Calu3 (cell line): ENCODE measurements at places on chromosomes 16 and 17. TPM values are rescaled to one million over a fixed set of nuclear protein-coding genes. Genes with fewer than 3 reads are reported as not detected.

Gene MT1H
- total RNA-seq = not detected in 2 replicates

Gene ITGAD
- total RNA-seq = not detected in 2 replicates

DNA sequence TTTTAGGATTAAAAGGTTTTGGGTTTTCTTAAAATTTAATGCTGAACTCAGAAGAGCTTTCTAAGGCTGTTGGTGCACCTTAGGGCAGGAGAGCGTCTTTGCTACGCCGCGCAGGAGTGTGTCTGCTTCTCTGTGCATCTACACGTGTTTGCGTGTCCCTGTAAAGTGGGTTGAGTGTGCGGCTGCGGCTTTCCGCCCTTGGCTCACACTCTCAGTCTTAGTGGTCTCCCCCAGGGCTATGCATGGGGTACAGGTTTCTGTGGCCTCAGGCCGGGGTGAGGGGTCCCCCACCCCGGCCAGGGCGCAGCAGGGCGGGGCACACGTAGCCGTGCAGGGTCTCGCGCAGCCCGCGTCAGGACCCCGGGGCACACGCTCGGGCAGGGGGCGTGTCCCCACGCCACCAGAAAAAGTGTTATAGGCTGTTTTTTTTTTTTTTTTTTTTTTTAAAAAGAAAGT is 727 bp upstream of the TENT4B start:
- H3K27me3 ChIP-seq = no peaks in the 10 kb centered on the region
- peaks cover 32% of the 10 kb centered on the region for H3K4me1 ChIP-seq
- peak; percentile 34 for DNase-seq
- H3K27ac ChIP-seq = peak overlapping the region; percentile 68

GRCh38 chr16:4240624-4241023 is 1.3 kb downstream of the SRL start:
- DNase-seq = no peak
- H3K27ac ChIP-seq = no peak overlapping the region
- no peaks in the 10 kb centered on the region for H3K36me3 ChIP-seq
- H3K4me3 ChIP-seq = no peak overlapping the region
- no peaks in the 10 kb centered on the region for H3K4me1 ChIP-seq
- H3K27me3 ChIP-seq = peaks cover 56% of the 10 kb centered on the region

DNA sequence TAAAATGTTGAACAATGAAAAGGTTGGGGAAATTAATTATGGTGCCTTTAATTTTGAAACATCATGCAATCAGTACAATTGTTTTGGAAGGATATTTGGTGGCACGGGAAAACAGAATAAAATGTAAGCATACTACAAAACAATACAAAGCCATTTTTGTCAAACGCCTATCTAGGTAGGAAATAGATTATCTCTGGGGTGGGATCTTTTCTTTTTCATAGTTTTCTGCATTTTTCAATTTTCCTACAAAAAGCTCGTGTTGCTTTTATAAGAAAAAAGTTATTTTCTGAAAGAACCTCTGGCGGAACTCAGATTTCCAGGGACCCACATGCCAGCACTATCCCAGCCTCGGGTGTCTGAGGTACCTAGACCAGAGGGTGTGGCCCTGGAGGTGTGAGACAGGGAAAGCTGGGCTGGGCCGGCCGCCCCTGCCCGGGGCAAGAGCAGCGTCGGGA is 961 bp upstream of the MAP3K3 start:
- peak overlapping the region; percentile 88 for H3K4me3 ChIP-seq
- H3K27ac ChIP-seq = no peak overlapping the region
- no peak for DNase-seq

DNA sequence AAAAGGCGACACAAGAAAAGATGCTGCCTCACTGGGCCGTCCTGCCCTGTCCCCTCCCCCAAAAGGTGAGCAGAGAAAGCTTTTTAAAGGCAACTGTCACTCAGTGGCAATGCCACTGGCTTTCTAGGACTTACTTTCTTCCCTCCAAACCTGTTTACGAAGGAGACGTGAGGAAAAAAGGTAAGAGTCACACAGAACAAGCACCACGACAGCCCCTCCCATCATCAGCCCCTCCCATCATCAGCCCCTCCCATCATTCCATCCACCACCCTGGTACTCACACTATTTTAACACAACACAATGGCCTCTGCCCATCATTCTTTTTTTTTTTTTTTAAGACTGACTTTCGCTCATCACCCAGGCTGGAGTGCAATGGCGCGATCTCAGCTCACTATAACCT is 77.1 kb downstream of the NXN start:
- no peak for DNase-seq
- no peak overlapping the region for H3K4me3 ChIP-seq
- H3K4me1 ChIP-seq = no peaks in the 10 kb centered on the region
- H3K36me3 ChIP-seq = no peaks in the 10 kb centered on the region
- no peaks in the 10 kb centered on the region for H3K27me3 ChIP-seq
- no peak overlapping the region for H3K27ac ChIP-seq
